ENCODE measurements at places on chromosomes 12 and 14.

DNA sequence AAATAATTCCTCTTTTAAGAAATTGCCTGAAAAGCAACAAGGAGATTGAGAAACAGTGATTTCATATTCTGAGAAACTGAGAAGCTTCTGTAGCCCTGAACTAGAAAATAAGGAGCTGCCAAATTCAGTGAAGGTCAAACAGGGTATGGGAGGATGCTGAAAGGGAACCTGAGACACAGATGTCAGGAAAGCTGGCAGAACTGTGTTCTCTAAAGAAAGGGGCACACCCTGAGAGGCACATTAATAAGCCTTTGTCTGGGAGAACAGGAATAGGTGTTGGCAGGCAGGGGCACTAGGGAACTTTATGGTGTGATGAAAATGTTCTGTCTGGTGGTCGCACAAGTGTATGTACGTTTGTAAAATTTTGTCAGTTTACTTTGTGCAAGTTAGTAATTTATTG is 29.6 kb downstream of the VRK1 start:
- peak; percentile 18 for DNase-seq

DNA sequence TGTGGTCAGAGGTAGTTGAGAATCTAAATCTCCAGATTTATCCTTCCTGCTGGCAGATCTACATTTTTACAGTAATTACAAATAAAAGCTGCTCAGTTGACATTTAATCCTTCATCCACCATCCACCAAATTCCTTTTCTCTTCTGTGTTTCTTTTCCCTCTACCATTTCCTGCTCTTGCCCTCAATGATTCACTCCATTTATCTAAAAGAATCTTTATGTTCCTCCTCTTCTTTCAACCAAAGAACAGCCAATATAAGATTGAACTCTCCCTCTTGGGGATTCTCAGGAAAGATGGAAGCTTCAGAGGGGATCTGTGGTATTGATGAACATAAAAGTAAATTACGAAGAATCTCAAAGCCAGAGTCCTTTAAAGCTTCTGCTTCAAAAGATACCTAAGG is 4.4 kb downstream of the MAP4K5 start:
- no peak for DNase-seq

- no peak for DNase-seq
Observed at GRCh38 chr14:99966912-99967311, 98.3 kb upstream of the EVL start.

DNA sequence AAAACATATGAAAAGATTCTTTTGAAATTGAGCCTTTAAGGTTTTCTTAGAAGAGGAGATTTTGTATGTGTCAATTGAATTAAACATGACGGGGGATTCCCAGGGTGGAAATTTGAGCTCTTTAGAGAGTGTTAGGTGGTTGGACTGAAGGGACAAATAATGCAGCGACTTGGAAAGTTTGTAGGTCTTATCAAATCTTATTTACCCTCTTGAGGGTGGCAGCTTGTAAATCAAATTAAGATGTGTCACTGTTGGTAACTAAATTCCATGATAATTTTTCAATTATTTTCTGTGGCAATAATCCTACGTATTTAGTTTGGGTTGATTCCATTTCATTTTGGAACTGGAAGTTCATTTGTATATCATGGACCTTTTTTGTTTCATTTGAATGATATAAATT is 33.7 kb upstream of the LRIG3 start:
- no peak for DNase-seq

DNA sequence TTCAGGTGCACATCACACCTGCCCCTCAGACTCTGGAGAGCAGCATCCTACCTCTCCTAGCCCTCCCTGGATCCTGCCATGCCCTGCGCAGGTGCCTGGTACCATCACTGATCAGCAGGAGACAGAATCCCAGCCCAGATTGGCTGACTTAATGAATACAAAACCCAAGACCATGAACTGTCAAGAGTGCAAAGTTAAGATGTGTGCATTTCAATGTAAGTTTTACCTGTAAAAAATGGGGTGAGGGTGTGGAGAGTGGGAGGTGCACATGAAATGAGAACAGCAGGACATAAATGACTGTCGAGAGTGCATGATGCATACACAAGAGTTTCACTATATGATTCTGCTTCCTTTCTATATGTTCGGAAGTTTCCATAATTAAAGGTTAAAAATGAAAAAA is 57.9 kb upstream of the GPR68 start:
- no peak for DNase-seq

GRCh38 chr12:62516927-62517326 is 50.3 kb downstream of the MON2 start:
- DNase-seq: peak; percentile 38

DNA sequence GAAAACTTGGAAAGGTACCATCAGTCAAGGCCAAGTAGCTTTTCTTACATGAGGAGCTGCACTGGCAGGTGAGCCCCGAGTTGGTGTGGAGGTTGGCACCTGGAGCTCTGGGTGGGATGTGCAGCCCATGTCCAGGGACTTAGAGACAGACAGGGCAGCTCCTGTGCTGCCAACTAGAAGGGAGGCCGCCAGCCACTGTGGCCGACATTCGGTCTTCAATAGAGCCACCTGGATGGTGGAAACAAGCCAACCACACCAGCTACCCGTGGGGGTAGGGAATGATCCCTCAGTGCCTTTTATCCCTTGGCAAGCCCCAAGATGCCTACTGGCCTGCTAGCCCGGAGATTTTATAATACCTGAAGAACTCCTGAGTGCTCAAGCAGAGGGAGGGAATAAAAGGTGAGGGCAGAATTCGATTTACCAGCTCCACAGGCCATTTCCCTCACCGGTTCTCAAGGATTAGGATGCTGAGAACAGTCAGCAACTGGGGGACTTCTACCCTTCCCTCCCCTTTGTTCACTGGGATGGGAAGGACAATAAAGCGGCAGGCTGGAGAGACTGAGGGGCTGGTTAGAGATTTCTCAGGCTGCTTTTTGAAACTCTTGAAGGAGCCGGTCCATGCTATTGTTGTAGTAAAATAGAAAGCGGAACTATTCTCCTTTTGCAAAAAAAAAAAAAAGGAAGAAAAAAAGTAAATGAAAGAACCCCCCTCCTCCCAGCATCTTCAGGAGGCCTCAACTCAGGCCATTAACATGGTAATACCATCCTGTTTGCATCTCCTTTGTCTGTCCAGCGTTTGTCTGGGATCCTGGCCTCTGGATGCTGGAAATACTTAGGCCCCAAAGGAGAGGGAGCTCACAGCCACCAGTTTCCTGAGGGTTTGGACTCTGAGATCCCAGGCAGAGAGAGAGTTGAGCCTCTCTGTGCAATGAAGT is 321.6 kb downstream of the ZFP36L1 start:
- DNase-seq: no peak

DNA sequence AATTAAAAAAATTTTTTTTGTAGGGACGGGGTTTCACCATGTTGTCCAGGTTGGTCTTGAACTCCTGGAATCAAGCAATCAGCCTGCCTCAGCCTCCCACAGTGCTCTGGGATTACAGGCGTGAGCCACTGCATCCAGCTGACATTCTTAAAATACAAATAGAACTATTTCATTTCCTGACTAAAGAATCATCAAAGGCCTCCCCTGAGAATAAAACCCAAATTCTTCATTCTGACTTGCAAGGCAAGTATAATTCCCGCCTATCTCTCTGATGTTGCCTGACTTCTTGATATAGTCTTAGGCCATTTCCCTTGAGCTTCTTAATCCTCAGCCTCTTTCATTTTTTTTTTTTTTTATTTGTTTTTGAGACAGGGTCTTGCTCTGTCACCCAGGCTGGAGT is 4.4 kb upstream of the BICD1 start:
- no peak for DNase-seq

- DNase-seq: peak; percentile 49
Observed at GRCh38 chr12:109900752-109901580, 892 bp downstream of the TCHP start.

GRCh38 chr12:32756476-32757066 is 874 bp upstream of the YARS2 start:
- DNase-seq: no peak

DNA sequence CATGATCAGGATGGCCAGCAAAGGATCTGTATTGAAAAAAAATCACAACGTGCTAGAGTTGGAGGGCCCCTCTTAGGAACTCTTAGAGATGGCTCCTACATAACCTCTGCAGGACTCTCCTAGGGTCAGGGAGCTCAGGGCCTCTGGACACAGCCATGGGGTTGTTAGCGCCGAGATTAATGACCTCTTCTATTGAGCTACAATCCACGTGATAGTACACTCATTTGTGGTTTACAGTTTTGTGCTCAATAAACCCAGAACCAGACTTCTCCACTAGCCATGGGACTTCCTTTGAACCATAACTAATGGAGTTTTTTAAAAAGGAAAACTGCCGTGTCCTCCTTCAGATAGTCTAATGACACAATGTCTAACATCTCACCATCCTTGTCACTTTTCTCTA is 29.6 kb upstream of the HDAC7 start:
- DNase-seq: peak; percentile 23

DNA sequence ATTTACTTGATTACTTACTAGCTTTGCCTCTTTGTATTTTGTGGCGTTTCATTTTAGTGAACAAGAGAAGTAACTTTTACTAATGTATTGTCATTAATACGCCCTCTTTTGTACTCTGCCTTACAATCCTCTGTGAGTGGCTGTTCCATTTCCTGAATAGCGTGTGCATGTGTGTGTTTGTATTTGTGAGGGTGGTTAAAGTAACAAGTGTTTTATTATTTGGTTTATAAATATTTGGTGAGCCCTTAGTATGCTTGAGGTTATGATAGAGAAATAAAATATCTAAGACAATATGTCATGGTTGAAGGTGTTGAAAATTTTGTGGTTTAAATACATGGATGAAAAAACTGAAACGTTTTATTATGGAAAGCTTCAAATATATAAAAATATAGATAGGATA is 71.7 kb upstream of the REP15 start:
- no peak for DNase-seq

GRCh38 chr14:69493038-69493437 is 8.5 kb downstream of the PLEKHD1 start:
- DNase-seq: no peak

DNA sequence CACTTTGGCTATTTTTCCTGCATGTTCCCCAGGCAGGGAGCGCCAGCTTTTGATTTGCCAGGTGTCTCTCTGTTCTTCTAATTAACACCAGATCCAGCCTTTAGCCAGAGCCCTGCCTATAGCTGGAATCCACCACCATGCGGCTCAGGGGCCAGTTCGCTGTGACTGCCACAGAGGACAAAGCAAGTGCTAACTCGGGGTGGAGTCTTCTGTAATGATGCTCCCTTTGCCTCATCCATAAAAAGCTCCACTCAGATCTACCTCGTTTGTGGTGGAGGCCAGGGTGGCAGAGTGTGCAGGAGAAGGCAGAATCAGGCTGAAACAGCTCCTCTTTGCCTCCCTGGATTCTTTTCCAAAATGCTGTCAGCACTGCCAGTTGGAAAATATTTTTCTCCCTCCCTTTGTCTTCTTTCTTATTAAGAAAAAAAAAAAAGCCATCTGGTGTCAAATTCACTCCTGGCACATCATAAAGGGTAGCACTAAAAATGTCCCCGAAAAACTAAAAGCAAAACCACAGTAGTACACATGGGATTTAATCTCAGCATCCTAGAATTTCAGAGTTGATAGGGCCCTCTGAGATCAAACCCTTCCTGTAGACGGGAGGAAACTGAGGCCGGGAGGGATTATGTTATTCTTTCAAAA is 18.0 kb upstream of the CTDSP2 start:
- DNase-seq: no peak

GRCh38 chr14:35052637-35053036 is 6.6 kb downstream of the FAM177A1 start:
- no peak for DNase-seq

GRCh38 chr12:46450279-46450748 is 77.7 kb upstream of the SLC38A2 start:
- peak; percentile 69 for DNase-seq

- DNase-seq: no peak
Observed at GRCh38 chr12:19227190-19227879, 97.8 kb downstream of the PLEKHA5 start.

DNA sequence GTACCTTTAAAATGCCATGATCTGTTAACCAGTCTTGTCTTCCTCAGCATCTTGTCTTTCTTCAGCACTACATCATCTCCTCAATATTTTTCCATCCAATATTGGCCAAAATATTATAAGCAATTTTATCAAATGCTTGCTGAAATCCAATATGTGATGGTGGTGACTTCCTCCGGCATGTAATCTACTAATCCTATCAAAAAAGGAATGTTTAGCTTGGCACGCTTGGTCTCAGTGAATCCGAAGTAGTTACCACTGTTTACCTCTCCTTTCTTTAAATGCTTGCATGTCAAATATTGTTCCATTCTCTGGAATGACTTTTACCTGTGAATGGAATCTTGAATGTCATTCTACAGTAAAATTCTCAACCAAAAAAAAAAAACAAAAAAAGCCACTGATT is 72.3 kb upstream of the EEA1 start:
- no peak for DNase-seq

DNA sequence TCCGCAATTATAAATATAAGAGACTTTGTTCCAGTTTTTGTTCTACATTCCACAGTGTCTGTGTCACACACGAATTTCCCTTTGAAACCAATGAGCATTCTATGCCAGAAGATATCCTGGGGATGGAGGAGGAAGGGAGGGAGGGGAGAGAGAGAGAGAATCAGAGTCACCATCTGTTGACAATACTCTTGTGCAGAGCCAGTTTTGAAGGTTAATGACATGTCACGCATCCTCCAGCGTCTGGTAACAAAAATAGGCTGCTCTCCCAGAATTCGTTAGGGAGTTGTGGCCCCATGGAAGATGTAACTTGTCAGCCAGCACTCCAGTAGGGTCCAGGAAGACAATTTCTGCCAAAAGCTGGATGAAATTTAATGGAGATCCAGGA is 213.5 kb upstream of the KRR1 start:
- no peak for DNase-seq

DNA sequence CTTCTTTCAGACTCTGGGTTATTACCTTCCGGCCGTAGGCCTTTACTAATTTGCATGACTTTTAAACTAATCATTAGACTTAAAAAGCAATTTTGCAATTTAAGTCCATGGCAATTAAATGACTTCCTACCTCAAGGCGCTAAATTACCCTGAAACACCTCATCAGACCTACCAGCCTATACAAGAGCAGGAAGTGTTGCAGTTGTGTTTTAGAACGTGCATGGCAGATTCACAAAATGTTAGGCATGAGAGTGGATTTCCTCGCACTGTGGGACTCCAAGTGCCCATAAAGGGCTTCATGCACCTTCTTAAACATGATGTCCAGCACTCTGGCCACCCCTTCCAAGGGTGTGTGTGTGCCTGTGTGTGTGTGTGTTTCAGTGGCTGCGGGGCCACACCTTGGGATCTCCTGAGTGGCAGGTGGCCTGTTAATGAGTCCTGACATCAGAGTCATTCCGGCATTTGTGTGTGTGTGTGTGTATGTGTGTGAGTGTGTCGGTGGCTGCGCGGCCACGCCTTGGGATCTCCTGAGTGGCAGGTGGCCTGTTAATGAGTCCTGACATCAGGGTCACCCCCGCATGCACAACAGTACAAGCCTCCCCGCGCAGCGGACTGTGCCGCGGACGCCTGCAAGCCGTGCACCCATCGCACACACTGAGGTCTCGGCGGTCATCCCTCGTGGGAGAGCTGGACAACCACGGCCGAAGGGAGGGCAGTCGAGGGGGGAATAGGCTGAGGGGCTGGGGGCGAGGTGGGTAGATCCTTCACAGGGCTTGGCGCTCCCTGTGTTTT is 900 bp downstream of the C2CD5 start:
- peak; percentile 66 for DNase-seq

GRCh38 chr12:47085815-47086252 is 6.1 kb upstream of the AMIGO2 start:
- DNase-seq: peak; percentile 77

GRCh38 chr12:1267243-1267642 is 276.2 kb downstream of the ERC1 start:
- DNase-seq: no peak

All from OCI-M1 (cell line).